ENCODE measurements at places on chromosomes 7 and 10. TPM values are rescaled to one million over a fixed set of nuclear protein-coding genes. Genes with fewer than 3 reads are reported as not detected.

TAC1 gene
- total RNA-seq: not detected

FXYD4 gene
- total RNA-seq: not detected

VGF gene
- total RNA-seq: not detected

NKX2-3 gene
- not detected for total RNA-seq

Data from articular chondrocyte of knee joint (primary cell).